ENCODE measurements at places on chromosomes 3 and 15.

DNA sequence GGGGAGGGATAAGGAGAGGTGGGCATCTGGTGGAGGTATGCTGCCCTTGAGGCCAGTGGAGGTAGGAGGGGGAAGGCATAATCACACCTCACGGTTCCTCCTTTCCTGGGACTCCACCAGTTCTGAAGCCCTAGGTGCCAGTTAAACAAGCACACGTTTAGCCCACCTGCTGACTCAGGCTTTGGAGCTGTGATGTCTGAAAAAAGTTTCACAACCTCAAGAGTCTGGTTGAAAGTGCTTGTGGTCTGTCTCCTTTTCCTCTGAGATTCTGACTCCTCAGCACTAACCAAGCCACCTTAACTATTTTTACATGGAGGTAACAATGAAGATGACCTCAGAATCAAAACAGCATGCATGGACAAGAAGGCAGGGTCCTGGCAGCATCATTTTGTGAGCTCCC is 23.0 kb downstream of the HPS3 start:
- no peak for DNase-seq

- DNase-seq = no peak
Observed at GRCh38 chr3:171815973-171816595, 5.8 kb upstream of the PLD1 start.

DNA sequence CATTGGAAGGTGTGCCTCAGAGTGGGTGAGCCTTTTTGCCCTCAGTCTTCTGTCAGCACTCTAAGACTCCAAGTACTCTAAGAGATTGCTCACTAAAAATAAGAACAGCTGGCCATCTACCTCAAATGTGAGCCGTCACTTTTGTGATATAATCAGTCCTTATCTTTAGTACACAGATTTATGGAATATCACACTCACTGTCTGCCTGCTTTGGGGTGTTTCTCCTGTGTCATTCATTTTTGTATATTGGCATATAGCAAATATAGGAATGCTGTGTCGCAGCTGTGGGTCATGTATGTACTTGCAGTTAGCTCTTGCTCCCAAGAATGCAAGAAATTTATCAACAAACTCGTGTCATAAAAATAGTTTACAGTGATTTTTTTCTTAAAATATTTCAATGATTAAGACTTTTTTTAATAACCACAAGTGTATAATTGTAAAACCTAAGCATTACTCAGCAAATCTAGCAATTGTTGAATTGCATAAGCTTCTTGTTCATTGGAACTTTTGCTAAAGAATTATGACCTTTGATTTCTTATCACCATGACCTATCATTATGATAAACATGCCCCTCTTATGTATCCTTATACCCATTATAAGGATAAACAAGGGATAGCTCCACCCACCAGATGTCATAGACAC is 18.8 kb downstream of the SETD5 start:
- no peak for DNase-seq

DNA sequence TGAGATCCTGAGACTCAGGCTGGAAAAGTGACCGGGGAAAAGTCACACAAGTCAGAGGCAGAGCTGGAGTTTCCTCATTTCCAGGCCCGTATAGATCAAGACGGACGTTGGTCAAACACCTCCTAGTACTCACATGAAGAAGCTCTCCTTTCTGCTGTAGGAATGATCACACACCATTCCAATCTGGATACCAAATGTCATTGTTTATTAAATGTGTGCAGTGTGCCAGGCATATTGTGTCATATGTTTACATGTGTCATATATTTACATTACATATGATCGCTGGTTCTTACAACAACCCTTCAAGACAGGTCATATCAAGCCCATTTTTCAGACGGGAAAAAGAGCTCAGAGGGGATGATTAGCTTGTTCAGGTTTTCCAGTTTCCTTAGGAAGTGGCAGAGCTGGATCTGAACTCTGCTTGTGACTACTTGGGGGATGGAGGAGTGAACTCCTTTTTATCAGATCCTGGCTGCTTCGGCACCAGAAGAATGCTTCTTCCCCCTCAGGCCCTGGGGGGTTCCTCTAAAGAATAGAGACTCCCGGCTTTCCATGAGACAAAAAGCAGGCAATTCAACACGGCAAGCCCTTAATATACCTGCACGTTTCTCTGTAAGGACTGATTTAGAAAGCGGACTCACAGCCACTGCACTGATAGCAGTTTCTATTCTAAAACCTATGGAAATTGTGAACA is 41.9 kb downstream of the FAM43A start:
- DNase-seq = no peak

GRCh38 chr3:32102289-32102688 is 4.1 kb upstream of the GPD1L start:
- DNase-seq = no peak

DNA sequence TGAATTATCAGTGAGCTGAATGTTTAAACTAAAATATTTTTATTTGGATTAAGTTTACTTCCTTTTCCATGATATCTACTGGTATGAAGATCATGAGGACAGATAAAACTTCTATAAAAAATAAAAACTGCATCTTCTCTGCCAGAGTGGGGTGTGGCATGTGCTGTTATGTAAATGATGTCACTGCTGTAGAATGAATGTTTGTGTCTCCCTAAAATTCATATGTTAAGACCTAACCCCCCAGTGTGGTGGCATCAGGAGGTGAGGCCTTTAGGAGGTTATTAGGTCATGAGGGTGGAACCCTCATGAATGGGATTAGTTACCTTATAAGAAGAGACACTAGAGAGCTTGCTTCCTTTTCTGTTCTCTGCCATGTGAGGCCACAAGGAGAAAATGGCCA is 178.7 kb upstream of the DPH6 start:
- no peak for DNase-seq

DNA sequence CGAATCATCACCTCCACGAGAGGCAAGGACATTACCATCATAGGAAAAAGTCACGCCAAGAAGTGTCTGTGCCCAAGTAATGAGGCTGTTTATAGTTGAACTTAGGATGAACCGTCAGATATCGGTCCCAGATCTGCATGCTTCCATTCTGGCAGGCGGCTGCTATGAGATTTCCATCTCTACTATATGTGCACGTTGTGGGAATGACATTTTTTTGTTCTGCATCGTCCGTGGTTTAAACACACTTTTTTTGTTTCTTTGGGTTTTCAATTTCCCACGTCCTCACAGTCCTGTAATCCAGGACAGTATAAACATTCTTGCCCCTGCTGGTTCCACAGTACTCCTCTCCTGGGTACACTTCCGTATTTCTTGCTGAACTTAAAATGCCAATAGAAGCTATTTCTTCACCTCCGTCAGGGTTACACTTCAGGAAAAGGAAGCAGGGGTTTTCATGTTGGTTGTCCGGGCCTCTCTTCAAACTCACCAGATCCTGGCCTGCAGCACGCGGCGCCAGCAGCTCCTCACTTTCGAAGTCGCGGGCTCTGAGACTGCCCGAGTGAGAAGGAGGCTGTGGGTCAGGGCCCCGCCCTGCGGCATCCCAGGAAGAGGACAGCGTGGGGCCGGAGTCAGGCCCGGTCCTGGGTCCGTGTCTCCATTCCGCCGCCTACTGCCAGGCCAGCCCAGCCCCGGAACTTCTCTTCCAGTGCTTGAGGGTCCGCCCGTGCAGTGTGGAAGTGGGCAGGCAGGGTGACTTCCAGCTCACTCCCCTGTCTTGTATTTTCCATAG is 9.8 kb upstream of the TM4SF4 start:
- DNase-seq = no peak

GRCh38 chr3:9260305-9260704 is 10.9 kb upstream of the SRGAP3 start:
- no peak for DNase-seq

GRCh38 chr3:50155891-50156290 is 767 bp downstream of the SEMA3F start:
- DNase-seq = no peak

- no peak for DNase-seq
Observed at GRCh38 chr15:91072161-91072560, 27.9 kb upstream of the SV2B start.

DNA sequence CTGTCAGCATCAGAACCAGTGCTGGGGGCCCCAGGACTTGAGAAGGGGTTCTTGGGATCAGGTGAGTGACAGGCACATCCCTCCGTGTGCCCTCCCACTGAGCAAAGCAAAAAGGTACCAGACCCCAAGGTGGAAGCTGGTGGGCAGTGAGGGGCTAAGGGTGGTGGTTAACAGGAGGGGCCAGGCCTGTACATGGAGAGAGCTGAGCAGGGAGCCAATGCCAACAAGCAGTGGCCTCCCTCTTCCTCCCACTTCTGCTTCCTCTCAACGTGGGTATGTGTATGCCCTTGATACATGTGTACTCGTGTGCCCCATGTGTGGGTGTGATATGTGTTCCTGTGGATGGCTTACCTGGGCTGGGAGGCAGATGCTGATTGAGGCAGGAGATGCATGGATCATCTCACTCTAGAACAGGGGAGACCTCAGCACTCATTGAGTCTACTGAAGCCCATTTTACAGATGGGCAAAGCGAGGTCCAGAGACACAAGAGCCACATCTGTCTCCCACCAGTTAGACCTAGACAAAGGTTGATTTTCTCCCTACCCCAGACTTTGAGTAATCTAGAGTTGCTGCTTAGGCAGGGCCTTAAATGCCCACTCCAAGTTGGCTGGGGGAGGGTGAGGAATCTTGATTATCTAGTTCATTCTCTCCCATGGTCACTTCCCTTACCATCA is 945 bp downstream of the VIPR1 start:
- DNase-seq = no peak

GRCh38 chr3:43994657-43995546 is 246.8 kb upstream of the TOPAZ1 start:
- no peak for DNase-seq

GRCh38 chr3:153429821-153430220 is 267.8 kb downstream of the RAP2B start:
- no peak for DNase-seq

GRCh38 chr3:16820485-16820884 is 64.3 kb upstream of the PLCL2 start:
- no peak for DNase-seq

GRCh38 chr15:73146419-73146818 is 94.2 kb downstream of the NEO1 start:
- no peak for DNase-seq

DNA sequence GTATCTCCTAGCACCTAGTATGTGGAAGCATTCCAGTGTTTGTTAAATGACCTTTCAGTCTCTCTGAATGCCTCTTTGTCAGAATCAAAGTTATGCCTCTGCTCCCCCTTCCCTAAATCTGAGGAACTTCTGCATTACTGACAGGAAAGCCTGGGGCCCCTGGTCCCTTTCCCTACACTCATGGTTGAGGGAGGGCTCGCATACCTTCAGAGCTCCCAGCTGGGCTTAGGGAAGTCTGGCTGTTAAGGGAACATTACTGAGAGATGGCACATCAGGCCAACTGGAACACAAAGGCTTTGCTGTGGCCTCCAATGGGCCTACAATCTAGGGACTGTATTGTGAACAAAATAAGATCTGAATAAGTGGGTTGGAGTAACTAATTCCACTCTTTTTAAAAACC is 10.3 kb downstream of the PKM start:
- DNase-seq = no peak

GRCh38 chr3:27626596-27627118 is 95.5 kb downstream of the EOMES start:
- no peak for DNase-seq

- no peak for DNase-seq
Observed at GRCh38 chr3:69542089-69542804, 156.4 kb upstream of the FRMD4B start.

GRCh38 chr3:65545429-65545828 is 493.3 kb downstream of the MAGI1 start:
- no peak for DNase-seq
